CD4-positive, alpha-beta T cell treated with Interleukin-1 beta for 1 hour (primary cell): ENCODE measurements at places on chromosomes 2 and 18.

DNA sequence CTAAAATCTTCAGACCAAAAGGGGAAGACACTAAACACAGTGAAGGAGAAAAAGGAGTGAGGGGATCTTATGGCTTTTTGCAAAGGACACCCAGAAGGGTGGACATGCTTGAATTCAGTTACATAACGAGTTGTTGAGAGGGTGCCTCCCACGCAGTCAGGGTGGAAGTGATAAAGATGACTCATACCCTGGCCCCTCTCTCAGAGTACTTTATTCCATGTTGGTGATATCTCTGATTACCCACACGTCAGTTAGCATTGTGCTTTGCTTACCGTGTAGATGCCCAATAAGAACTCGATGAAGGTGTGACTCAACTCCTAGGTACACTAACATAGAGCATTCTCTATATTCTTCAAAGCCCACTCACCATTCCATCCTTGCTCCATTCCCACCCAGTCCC lies 44.4 kb downstream of the EN1 start:
- DNase-seq, result no peak

DNA sequence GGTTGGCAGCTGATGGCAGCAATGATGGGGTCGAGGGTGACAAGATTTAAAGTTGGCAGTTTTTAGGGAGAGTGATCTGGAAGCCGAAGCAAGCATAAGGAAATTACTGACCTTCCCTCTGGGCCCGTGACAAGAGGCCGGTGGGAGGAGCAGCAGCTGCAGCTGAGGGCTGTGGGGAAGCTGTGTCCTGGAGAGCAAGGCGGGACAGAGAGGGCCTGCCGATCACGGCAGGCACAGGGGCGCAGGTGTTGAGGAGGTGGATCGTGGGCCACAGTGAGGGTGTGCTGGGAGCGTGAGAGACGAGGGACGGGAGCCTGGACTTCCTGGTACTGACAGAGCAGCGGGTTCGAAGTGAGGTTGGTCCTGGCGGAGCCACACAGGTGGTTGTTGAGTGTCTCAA lies 31.0 kb downstream of the TRAF3IP1 start:
- no peak for DNase-seq

DNA sequence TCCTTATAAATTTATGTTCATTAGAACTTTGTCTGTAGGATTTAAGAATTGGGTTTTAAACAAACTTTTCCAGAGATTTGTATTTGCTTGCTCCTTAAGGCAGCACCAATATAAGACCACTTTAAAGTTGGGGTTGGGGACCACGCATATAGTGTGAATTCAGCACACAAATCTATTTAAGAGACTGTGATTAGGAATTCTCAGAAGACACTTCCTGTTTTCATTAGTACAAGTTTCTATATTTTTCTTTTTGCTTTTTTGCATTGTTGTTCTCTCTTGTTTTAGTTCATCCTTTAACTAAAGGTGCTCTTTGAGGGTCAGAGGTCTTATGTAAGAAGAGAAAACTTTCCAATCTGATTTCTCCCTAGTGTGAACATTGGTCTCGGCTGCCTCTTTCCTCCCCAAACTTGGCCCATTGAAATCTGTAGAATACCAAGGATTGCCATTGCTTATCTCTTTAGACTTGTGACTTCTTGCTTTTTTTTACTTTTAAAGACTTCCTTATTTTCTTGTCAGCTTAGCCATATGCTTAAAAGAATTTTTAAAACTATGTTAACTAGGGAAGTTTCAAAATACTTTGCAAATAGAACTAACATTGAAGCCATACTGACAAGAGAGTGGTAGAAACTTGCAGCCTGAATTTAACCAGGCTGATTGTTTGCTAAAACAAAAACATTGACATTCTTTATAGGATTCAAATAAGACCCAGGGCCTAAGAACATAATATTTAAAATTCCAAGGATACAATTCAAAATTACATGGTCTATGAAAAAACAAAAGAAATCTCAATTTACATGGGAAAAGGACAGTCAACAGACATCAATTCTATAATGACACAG lies 264.1 kb upstream of the FN1 start:
- no peak for DNase-seq

DNA sequence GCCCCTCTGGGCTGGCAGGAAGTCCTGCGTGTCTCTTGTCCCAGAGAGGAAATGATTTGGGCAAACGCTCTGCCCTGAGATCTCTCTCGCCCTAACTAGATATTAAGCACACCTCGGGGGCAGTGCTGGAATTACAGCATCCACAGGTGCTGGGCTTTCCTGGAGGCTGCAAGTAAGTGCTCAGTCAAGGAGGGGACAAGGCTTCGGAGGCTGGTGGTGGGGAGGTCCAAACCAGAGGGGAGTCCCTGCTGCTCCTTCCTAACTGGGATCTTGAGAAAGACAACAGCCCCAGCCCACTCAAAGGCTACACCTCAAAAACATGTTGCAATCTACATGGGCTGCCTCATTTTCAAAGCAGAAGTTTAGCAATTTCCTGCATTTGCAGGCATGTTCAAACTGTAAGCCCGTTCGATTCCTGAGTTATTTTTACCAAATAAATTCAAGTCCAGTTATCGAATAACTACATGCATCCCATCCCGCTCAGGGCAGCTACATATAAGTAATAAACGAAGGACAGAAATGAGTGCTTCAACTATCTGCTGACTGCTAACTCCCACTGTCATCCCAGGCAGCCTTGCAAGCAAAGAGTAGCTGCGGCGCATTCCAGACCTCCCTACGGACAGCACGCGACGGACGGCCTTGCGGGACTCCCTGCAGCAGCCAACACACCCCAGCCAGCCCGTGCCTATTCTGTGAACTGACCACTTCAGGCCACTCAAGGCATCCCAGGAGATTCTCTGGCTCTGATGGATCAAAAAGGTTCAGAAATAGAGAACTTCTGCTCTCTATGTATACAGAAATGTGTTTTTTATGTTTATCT lies 27.5 kb downstream of the ZNF516 start:
- DNase-seq, result no peak

DNA sequence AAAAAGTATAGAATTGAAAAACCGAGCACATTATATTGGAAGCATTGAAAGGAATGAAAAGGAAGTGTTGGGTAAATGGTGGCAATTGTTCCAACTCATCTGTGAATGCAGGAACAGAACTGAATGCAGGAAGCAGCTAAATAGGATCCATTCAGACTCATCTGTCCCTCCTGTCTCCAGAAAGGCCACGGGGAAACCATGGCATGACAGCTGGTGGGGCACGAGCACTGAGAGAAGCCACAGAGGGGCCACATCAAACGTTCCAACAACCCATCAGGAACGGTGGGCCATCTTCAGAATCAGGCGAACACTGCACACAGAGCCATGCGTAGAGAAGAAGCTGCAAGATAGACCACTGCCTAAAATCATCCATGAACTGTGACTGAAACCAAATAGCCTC lies 138.5 kb upstream of the SLC35G4 start:
- no peak for DNase-seq

GRCh38 chr2:226037526-226037925 lies 638.0 kb downstream of the NYAP2 start:
- no peak for DNase-seq

- DNase-seq, result no peak
These were observed 104.6 kb downstream of the SMC6 start for GRCh38 chr2:17649026-17649425.

DNA sequence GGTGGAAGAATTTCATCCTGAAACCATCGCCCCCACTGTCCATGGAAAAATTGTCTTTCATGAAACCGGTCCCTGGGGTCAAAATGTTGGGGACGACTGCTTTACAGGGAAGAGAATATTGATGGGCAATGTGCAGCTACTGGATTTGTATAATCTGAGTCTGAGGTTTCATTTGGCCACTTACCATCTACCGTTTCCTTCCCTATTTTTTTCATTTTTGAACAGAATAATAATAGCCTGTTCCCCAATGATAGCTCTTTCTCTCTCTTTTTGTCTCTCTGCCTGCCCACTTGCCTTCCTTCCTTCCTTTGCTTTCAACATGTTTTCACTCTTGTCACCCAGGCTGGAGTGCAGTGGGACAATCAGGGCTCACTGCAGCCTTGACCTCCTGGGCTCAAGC lies 78.3 kb upstream of the TLK1 start:
- no peak for DNase-seq

DNA sequence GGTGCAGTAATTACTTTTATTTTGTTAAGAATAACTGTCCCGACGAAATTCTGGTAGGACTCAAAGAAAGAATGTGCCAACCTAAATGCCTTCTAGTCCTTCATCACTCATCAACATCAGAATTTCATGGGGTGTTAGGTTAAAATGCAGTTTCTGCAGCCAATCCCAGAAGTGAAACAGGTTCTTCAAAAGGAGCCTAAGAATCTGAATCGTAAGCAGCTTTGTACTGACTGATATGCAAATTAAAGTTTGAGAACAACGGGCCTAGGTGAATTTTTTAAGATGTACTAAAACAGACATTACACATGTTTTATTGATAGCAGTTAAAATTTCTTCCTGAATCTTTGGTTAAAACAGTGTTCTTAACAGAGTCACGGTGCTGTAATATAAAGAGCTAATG lies 140.3 kb upstream of the ZC3H15 start:
- DNase-seq, result no peak

- peak; percentile 82 for DNase-seq
These were observed 70.0 kb downstream of the MBP start for GRCh38 chr18:77062518-77063003.

GRCh38 chr2:237663517-237664110 lies 36.2 kb downstream of the LRRFIP1 start:
- DNase-seq, result no peak

GRCh38 chr2:137251045-137251444 lies 485.7 kb downstream of the THSD7B start:
- no peak for DNase-seq

- no peak for DNase-seq
These were observed 1888.3 kb upstream of the CELF4 start for GRCh38 chr18:39453882-39454281.

- DNase-seq, result no peak
These were observed 943.1 kb upstream of the LRRTM1 start for GRCh38 chr2:81247648-81248047.

DNA sequence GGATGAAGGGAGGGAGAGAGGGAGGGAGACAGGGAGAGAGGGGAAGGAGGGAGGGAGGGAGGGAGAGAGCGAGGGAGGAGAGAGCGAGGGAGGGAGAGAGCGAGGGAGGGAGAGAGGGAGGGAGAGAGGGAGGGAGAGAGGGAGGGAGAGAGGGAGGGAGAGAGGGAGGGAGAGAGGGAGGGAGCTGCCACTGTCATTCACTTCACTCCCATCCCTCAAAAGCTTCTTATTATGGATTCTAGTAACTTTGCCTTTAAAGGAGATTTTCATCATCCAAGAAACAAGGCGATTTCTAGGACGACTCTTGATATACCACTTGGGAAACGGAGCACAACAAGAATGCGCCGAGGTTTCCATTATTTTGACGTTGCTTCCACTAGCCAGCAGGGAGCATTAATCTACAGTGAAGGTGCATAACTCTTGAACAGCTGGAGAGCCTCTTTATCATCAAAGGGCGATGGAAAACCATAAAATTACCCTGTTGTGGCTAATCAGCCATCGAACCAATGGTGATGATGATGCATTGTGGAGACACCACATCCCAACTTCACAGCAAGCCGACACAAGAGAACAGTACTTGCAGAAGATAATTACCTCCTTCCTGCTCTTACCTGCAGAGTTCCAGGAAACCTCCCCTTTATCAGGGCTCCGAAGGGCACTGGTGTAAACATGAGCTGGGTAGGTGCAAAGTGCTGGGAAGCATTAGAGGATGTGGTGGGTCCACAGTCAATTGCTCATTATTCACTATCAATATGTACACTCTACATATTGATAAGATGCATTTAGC lies 130.5 kb downstream of the EIPR1 start:
- no peak for DNase-seq

- DNase-seq, result peak; percentile 74
These were observed 158.8 kb upstream of the SLC39A10 start for GRCh38 chr2:195498176-195498575.

DNA sequence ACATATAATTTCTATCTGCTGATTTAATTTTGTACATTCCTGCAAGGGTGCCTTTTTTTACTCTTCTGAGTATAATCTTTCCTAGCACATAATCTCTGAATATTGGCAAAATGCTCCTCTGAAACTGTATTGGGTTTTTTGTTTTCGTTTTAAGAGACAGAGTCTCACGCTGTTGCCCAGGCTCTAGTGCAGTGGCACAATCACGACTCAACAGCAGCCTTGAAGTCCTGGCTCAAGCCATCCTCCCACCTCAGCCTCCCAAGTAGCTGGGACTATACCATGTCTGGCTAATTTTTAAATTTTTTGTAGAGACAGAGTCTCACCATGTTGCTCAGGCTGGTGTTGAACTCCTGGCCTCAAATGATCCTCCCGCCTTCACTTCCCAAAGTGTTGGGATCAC lies 104.9 kb downstream of the SPTBN1 start:
- DNase-seq, result no peak

DNA sequence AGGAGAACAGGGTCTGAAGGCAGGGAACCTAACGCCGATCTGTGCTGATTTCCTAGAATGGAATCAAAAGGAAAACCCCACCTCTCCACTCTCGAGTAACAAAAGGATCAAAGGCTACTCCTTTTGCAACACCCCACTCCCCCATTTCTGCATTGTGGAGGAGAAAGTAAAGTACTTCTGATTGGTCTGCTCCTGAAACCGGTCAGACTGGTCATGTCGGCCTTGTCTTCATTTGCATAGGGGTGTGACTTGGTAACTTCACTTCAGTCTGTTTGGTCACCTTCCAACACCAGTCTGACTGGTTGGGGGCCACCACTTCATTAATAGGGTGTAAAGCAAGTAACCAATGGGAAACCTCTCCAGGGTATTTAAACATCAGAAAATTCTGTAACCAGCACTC lies 771.9 kb downstream of the ERBB4 start:
- DNase-seq, result no peak

DNA sequence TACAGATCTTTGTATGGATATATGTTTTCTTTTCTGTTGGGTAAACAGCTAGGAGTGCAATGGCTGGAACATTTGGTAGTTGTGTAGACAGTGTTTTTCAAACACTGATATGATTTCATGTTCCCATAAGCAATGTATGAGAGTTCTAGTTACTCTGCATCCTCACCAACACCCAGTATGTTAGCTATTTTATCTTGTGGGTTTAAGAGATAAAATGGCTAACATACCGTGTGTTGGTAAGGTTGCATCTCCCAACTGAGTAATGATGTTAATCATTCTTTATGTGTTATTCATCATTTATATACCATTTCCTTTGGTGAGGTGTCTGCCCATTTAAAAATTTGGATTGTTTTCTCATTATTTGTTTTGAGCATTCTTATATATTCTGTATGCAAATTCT lies 65.7 kb downstream of the LYPD6B start:
- DNase-seq, result no peak

DNA sequence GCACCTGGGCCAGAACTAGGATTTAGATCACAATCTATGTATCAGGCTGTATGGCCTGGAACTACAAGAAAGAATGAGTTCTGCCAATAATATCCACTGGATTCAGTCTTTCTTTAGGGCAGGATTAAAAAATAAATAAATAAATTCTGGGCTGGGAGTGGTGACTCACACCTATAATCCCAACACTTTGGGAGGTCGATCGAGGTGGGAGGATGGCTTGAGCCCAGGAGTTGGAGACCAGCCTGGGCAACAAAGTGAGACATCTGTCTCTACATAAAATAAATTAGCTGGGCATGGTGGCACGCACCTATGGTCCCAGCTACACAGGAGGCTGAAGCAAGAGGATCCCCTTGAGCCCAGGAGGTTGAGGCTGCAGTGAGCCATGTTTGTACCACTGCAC lies 8.1 kb downstream of the AMMECR1L start:
- no peak for DNase-seq

GRCh38 chr18:48669991-48670750 lies 131.3 kb downstream of the CTIF start:
- no peak for DNase-seq

- DNase-seq, result peak; percentile 29
These were observed 39.3 kb downstream of the TSHZ1 start for GRCh38 chr18:75249672-75250470.
